ENCODE measurements at places on chromosomes 12 and 14.

DNA sequence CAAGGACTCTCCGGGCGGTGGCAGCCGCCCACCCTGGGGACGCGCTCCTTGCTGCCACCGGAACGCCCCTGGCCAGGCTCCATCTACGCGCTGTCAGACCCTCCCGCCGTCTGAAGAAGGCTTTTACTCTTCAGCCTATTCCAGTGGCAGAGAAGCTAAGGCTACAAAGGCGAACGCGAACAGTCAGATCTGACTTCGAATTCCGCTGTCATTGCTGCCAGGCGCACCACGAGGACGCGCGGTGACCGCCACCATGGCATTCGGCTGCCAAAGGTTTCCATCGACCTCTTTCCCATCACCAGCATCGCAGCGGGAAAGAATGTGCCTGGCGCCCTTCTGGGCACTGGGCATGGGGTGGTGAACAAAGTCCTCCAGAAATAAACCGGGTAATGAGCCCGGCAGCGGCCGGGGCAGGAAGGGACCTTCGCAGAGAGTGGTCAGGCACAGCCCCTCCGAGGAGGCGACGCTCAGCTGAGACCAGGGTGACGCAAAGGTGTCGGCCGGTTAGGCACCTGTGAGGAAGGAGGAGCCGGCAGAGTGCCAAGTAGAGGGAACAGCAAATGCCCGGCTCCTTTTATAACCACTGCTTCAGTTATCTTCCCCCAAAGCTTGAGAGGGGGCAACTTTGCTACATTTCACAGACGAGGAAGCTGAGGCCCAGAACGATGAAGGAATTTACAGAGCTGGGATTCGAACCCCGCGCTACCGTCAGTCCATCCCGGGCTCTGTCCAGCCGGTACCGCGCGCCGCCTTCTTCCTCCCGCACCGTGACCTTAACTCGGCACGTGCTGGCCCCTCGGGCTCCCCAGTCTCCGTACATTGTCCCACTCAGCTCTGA, 1.9 kb upstream of the RFX4 start:
- no peak for DNase-seq

- no peak for DNase-seq
Measured at GRCh38 chr14:58272588-58273372, 25.6 kb upstream of the ARID4A start.

DNA sequence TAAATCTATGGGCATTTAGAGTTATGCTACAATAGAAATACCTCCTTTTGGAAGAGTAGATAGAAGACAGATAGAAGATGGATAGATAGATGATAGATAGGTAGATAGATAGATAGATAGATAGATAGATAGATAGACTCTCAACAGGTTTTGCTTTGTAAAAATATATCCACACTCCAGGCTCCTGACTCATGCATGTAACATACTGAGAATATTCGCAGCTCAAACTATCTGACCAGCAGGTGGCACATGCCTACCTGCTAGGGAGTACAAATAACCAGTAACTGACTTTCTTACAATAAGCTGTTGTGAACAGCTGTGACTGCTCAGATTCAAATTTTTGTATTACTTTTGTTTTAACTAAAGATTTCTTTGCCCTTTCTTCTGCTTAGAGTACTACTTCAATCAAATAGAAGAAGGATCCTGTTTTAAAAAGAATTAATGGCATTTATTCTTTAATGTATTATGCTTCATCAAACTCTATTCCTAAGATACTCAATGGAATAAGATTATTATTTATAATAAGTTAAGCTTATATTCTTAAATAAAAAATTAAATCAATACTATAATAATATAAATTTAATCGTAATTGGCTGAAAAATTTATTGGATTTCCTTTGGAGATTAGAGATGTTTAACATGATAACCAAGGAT, 15.8 kb upstream of the CPNE8 start:
- no peak for DNase-seq

- no peak for DNase-seq
Measured at GRCh38 chr14:23005451-23006187, 4.3 kb downstream of the C14orf93 start.

DNA sequence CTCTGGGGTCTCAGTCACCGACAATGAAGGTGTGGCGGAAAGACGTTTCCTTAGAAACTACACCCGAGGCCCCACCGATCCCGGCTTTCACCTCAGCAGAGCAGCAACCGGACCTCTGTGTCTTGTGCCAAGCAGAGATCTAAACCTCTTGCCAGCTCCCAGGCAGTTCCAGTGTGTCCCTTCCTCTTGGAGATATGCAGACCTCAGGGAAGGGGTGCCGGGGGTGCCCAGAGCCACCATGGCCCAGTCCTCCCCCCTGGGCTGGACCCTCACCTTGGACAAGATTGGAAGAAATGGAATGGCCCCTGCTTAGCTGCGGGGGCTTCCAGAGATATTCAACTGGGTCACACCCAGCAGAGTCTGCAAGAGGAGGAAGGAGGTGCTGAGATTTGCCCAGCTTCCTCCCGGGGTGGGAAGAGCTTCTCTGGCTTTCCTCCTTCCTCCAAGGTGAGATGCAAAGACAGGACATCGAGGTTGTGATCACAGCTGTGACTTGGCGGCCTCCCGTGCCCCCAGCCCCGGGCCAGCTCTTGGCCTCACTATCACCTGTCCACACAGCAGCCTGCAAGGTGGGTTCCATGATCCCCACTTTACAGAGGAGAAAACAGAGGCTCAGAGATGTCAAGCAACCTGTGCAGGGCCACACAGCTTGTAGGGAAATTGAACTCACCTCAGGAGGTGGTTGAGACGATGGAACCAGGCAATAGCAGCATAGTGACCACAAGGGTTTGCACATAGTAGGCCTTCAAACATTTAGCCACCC, 281.7 kb upstream of the RTL1 start:
- DNase-seq, result no peak

- no peak for DNase-seq
Measured at GRCh38 chr12:32273712-32274111, 125.6 kb upstream of the FGD4 start.

- DNase-seq, result no peak
Measured at GRCh38 chr12:15794196-15794595, 5.0 kb upstream of the EPS8 start.

DNA sequence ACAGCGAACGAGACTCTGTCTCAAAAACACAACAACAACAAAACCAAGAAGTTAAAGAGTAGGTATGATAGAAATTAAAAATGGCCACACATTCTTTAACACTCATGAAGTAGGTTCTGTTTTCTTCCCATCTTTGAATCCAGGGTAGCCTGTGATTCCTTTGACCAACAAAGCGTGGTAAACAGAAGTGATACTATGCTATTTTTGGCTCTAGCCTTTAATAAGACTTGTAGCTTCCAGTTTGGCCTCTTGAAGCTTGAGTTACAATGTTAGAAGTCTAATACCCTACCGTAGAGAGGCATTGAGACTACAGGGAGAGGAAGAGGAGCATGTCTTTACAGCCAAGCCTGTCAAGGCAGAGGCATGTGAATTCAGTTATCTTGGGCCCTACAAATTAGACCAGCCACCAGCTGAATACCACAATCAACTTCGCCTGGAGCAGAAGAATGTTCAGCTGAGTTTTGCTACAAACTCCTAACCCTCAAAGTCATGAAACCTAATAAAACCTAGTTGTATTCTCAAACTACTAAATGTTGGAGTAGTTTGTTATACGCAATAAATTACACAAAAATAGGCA, 4.9 kb upstream of the NEMF start:
- DNase-seq, result no peak

DNA sequence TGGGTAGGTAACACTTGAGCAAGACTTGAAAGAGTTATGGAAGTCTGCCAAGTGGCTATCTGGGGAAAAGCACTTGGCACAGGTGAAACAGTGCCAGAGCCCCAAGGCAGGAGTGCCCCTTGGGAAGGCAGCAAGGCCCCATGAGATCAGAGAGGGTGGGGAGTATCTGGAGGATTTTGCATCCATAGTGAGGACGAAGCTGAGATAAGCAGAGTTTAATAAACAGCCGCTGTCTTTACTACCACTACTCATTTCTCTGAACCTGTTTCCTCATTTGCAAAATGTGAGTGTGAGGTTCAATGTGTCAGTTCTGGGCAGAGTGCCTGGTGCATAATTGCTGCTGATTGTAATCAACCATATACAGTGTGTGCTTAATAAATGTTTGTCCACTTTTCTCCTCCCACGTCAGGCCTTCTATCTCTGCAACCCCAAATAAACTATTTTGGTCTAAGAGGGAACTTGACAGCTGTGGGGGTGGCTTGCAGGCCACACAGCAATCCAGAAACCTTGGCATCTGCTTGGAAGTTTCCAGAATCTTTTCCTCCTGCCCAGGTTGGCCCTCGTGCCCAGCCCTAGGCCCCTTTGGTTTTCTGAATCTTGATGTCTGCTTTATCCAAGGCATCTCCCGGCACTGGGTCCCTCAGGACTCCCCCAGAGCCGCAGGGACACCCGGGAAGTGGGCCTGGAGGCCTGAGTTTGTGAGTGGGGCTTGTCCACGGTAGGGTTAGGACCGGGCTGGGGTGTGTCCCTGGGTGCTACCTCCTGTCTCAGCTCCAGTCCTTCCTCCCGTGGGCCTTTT, 4.5 kb downstream of the ABCB9 start:
- no peak for DNase-seq

DNA sequence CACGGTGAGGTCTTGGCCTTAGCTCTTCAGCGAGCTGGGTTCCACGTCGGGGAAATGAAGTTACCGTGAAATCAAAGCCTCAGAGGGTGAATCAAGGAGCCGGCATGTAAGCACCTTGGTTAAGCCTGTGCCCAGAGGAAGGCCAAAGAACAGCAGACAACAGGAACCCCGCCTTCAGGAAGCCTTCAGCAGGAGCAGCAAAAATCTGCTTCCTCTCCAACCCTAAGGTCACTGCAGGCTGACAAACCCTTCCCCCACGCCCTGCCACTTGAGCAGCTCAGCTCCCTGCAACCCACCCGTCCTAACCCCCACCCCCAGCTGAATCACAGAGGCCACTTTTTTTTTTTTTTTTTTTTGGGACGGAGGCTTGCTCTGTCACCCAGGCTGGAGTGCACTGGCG, 72.9 kb upstream of the LTA4H start:
- no peak for DNase-seq

- no peak for DNase-seq
Measured at GRCh38 chr12:83016218-83016835, 329.6 kb downstream of the TMTC2 start.

- DNase-seq, result no peak
Measured at GRCh38 chr12:15858353-15858752, 23.8 kb upstream of the STRAP start.

DNA sequence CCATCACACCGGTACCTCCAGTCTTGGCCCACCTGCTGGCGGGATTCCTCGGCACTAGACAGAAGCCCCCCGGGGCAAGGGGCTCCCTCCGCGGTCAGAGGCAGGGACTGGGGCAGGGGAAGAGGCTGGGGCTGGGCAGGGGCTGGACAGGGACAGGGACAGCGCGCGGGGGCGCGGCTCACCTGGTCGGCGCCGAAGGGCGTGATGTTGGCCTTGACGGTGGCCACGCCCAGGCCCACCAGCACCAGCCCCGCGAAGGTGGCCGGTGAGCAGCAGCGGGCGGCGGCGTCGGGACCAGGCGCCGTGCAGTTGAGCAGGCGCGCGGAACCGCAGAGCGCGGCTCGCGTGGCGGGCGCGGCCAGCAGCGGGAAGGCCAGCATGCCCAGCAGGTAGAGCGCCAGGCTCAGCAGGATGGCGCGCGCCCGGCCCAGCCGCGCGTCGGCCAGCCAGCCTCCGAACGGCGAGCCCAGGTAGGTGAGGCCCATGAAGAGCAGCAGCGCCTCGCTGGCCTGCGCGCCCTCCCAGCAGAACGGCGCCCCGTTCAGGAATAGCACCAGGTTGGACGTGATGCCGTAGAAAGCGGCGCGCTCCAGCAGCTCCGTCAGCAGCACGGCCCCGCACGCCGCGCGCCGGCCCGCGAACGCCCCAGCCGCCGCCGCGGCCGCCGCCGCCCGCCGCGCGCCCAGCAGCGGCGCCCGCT, 392 bp downstream of the SLC15A4 start:
- peak; percentile 11 for DNase-seq

- no peak for DNase-seq
Measured at GRCh38 chr12:62078020-62078419, 182.2 kb upstream of the USP15 start.

- DNase-seq, result no peak
Measured at GRCh38 chr14:36451310-36452065, 68.5 kb downstream of the NKX2-1 start.

DNA sequence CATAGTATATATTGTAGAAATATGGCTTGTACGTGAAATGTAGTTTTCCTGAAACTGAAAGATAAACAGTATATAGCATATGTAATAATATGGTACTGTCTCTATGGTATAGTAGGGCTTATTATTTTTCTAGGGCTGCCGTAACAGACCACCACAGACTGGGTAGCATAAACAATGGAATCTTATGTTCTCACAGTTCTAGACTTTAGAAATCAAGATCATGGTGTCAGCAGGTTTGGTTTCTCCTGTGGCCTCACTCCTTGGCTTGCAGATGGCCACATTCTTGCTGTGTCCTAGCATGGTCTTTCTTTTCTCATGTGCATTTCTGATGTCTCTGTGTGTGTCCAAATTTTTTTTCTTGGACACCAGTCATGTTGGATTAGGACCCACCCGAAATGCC, 155.8 kb downstream of the TMTC2 start:
- no peak for DNase-seq

GRCh38 chr12:80777587-80777986, 60.9 kb downstream of the MYF5 start:
- DNase-seq, result no peak

- DNase-seq, result no peak
Measured at GRCh38 chr14:74610866-74611649, 979 bp downstream of the LTBP2 start.

- no peak for DNase-seq
Measured at GRCh38 chr12:52310622-52311284, 10.4 kb downstream of the KRT83 start.

GRCh38 chr14:104698688-104699425, 9.4 kb downstream of the INF2 start:
- DNase-seq, result no peak

GRCh38 chr12:68641138-68641537, 30.4 kb downstream of the RAP1B start:
- DNase-seq, result no peak
